NCI-H1417 treated with DMSO at 0.1 percent for 48 hours (cell line): ENCODE measurements at places on chromosomes 7 and 10.

- no peak for DNase-seq
These were observed 4.0 kb downstream of the PNLIPRP3 start for GRCh38 chr10:116431598-116431997.

- no peak for DNase-seq
These were observed 80.9 kb downstream of the SHH start for GRCh38 chr7:155731380-155731779.

GRCh38 chr7:36784991-36785940 lies 61.0 kb upstream of the AOAH start:
- no peak for DNase-seq

- no peak for DNase-seq
These were observed 82.0 kb downstream of the ADARB2 start for GRCh38 chr10:1655367-1655766.

DNA sequence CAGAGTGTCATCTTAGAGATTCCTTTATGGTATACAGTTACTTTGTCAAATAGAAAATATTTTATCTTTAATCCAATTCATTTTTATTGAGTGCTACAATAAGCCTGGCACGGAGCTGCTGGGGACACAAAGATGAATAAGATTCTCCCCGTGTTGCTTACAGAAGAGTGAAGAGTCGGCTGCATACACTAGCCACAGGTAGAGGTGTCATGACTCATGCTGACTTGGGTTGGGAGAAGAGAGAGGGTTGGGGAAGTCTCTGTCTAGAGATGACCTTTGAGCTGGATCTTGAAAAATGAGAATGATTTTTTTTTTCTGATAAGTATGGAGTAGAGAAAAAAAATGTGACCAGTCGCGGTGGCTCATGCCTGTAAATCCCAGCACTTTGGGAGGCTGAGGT lies 289.9 kb upstream of the CELF2 start:
- no peak for DNase-seq

DNA sequence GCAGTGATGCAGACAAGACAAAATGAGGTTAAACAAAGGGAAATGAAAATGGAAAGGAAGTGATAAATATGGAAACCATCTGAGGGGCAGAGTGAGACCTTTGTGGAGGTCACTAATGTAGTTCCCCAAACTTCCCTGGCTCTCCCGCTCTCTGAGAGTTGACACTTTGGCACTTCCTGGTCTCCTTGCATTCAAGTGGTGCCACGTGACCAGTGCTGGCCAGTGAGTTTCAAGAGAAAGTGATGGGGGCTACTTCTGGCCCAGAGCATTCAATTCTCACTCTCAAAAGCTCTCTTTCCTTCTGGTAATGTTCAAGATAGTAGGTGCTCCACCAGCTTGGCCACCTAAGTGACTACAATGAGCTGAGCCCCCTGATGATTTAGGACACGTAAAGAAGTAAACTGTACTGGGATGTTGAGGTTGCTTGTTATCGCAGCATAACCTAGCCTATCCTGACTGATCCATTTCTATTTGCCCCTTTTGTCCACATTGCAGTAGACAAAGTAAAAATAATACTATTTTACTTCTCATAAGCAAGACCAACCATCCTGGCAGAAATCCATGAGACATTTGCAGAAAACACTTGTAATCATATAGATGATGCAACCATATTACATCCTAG lies 242.0 kb upstream of the YAE1 start:
- no peak for DNase-seq

DNA sequence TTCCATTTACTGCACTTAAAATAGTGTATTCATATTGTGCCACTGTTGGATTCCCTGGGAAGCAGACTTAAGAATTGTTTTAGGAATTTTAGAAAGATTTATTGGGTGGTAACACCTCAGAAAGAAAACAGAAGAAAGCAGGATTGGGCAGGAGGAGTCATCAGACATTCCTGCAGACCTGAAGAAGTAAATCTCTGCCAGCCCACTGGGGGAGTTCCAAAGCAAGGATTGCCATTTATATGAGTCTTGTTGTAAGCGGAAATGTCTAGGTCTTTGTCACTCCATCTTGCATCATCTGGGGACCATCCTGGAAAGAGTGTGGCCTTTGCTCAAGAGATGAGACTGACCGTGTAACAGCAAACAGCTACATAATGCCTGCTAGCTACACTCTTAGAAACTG lies 947.6 kb upstream of the POT1 start:
- no peak for DNase-seq

- no peak for DNase-seq
These were observed 1.5 kb downstream of the TMEM229A start for GRCh38 chr7:124031406-124031805.
